ENCODE measurements at places on chromosomes 5 and 9.

DNA sequence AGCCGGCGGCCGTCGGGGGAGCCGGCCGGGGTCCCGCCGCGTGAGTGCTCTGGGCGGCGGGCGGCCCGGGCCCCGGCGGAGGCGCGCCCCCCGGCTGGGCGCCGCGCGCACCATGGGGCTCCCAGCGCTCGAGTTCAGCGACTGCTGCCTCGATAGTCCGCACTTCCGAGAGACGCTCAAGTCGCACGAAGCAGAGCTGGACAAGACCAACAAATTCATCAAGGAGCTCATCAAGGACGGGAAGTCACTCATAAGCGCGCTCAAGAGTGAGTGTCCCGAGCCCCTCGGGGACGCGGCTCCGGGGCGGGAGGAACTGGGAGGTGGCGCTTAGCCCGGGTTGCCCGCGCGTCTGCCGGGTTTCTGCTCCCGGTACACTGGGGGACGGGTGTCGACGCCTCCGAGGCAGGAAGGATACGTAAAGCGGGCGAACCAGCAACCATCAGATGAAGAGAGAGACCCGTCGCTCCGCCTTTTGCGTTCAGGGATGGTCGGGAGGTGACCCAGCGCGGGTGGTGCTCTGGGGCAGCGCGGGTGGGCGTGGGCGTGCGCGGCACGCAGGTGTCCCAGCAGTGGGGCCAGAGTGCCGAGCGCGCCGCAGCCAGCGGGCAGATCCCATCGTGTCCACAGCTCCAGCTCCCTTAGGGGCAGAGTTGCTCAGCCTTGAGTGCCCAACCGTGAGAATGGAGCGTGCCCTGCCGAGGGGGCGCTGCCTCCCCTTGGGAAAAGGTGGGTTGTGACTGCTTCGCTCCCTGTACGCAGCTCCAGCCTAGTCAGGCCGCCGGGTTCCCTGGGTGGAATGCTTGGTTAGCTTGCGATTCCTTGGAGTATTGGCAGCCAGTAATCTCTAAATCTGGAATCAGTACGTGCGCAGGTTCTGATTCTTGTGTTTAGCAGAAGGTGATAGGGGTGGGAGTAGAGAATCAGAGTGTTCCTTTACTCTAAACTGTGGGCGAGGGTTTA is 753 bp downstream of the ARHGAP26 start:
- peak; percentile 27 for DNase-seq

DNA sequence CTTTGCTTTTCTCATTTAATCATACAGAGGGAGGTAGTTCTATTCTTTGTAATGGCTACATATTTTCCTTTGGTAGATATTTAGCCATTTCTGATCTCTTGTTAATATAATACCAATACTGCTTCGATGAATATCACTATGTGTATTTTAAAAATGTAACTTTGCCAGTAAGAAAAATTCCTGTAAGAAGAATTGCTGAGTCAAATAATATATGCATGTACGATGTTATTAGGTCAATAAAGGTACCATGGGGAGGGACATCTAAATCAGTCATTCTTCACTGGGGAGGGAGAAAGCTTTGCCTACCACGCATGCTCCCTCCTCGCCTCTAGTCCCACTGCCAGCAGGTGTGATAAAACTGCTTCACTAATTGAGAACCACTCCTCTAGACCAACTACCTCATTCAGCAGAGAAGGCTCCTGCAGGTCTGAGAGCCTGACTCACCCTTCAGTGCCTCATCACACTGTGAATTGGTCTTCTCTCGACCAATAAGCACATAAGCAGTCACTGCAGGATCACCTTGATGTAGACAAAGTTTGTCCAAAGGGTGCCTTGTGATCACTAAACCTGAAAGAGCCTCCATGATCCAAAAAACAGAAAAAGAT is 56.1 kb upstream of the TBCA start:
- no peak for DNase-seq

- DNase-seq = no peak
Measured at GRCh38 chr5:158780656-158781237, 319.0 kb downstream of the EBF1 start.

- DNase-seq = peak; percentile 86
Measured at GRCh38 chr5:39599721-39600431, 175.1 kb upstream of the DAB2 start.

- no peak for DNase-seq
Measured at GRCh38 chr9:133673258-133673655, 37.1 kb downstream of the DBH start.

DNA sequence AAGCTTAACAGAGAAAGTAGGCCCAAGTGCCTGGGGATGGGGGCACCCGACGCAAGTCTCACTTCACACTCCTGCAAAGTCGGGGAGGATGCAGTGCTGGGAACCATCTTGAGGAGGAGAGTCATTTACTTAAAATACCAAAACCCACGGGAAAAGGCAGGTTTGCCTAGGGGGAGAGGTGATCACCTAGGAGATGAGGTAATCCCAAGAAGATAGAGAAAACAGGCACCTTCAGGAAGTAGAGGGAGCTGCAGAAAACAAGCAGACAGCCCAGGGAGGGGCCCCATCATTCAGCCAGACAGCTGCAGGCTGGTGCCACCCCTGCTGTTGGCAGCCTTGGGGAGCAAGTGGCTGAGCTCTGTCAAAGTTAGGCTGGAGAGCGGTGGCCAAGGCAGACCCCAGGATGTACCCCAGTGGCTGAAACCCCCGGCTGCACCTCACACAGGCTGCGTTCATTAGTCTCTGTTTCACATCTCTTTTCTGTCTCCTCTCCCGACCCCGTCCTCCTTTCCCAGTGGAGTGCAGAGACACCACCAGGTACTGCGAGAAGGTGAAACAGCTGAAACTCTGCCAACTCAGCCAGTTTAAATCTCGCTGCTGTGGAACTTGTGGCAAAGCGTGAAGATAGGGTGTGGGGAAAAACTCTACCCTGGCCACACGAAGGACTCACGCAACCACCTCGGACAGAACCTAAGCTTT is 124.9 kb downstream of the SAXO1 start:
- no peak for DNase-seq

GRCh38 chr5:172815631-172816030 is 18.4 kb upstream of the ERGIC1 start:
- no peak for DNase-seq

DNA sequence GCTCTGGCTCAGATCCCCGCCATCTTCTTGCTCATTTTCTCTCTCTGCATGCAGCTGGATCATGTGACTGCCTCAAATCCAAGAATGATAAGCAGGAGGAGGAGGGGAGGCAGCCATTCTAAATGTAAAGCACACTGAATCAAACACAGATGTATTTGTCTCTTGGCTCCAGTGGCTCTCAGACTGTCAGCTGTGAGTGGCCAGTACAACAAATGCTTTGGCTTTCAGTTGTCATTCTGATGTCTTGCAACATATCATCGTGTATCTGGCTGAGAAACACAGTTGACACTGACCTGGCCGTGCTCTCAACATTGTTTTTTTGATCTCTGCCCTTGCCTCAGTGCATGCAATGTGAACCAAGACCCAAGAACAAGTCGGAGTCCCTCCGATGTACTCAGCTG is 233.1 kb downstream of the ADAMTSL1 start:
- peak; percentile 70 for DNase-seq

DNA sequence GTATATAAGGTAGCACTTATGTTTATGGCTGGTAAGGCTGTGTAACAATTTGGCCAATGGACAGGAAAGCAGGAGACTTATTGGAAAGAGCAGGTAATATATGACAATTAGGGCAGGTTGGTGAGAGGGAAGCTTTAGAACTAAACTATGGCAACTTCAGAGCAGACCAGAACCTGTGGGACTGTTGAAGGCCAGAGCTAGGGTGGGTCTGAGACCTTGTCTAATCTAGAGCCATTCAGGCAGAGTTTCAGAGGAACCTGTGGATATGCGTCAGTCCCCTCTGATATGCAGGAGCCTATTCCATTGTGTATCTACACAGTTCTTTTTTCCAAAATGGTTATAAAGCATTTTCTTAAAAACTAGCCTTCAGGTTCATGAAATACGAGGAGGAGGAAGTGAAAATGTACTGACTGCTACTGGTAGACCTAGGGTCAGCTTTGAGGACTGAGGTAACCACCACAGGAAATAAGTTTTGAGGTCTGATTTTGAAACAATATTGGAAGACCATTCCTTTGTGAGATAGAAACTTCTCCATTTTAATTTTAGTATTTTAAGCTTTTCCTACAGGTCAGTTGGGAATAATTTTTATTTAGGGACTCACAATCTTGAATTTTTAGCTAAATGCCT is 37.6 kb downstream of the ELL2 start:
- no peak for DNase-seq

DNA sequence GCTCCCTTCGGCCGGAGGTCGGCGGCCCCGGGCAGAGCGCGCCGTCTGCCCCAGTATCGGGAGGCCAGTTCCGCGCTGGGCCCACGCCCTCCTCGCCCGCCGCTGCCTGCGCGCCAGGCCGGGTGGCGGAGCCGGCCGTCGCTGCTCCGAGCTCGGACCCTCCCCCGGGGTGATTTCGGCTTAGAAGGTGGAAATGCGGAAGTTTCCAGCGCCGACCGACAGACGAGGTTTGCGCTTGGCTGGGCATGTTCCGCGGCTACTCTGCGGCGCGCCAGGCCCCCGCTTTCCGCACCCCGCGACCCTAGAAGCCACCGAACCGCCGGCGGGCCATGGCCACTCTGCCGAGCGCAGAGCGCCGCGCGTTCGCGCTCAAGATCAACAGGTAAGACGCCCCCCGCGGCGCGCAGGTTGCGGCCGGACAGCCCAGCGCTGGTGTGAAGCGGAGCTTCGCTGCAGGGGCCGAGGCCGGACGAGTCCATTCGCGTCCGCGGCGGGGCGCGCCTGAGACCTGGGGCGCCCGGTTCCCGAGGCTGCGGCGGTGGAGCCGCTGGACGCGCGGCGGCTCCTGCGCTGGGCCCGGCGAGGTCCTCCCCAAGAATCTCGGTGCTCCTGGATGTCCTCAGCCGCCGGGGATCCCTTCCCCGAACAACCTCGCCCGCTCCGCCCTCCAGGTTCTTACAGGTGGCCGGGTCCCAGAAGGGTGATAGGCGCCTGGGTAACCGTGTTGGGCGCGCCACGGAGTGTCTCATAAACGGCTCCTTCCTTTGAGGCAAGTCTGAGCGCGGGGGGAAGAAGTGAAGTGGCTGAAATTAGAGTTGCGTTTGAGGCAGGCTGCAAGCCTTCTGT is at the start of gene DOCK8:
Gene DOCK8, plus strand, starts transcription at position 218 of the 846 bp plus-strand sequence. Its CDS starts 112 bp downstream, at position 330.
- peak; percentile 21 for DNase-seq

DNA sequence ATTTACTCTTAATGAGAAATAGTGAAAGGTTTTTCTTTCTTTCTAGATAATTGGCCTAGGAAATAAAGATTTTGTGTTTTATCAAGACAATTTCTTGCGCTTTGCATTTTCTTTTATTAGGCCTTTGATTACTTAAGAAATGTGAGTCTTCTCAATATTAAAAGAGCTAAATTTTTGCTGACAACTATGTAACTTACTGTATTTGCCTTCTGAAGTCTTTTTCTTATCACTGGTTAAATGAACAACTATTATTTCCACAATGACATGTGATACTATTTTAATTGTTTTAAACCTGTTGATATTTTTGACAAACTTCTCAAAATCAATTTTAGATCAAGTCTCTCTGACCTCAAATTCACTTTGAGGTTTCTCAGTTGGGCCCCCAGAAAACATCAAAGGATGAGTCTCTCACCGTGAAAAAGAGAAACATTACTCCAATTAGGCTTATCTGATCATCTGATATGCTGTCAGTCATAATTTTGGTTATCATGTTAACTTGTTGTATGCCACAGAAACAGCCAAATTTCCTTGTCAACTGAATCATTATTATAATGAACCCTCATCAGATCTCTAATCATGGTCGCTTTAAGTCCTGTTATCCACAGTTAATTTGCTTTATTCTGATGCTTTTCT is 48.8 kb downstream of the RAPGEF1 start:
- DNase-seq = no peak

DNA sequence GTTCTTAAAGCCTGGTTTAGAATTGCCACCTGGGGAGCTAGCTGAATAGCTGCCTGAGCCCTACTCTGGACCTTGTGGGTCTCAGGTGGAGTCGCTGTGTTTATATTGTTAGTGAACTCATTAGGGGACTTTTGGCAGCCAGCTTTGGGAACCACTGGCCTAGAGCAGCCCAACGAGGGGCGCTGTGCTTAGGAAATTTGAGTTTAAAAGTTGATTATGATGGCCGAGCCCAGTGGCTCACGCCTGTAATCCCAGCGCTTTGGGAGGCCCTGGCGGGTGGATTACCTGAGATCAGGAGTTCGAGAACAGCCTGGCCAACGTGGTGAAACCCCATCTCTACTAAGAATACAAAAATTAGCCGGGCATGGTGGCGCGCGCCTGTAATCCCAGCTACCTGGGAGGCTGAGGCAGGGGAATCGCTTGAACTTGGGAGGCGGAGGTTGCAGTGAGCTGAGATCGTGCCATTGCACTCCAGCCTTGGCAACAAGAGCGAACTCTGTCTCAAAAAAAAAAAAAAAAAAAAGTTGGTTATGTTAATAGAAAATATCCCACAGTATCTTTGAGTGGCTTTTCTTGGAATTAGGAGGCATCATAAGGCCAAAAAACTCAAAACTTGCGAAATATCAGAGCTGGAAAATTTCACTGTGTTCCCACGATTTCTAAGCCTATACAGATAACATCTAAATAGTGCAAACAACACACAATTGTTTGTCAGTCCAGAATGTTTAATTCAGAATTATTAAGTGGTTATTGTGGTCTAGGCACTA is 809 bp downstream of the MCCC2 start:
- DNase-seq = no peak

- DNase-seq = no peak
Measured at GRCh38 chr9:99116003-99116411, 11.1 kb downstream of the TGFBR1 start.

DNA sequence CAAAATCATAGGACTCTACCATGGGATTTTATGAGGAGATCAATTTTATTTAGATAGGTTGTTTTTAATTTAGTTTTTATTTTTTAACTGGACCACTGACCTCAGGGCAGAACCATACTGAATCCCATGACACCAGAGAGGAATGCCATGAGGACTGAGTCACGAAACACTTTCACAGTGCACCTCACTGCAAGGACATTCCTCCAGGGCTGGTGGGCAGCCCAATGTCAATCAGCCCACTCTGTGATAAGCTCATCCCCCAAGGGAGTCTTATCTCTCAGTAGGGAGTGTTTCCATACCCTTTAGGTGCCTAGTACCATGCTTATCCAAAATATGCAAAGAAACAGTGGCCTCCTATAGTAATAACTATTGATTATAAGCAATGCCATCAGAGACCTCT is 224.5 kb upstream of the CDH6 start:
- DNase-seq = no peak

DNA sequence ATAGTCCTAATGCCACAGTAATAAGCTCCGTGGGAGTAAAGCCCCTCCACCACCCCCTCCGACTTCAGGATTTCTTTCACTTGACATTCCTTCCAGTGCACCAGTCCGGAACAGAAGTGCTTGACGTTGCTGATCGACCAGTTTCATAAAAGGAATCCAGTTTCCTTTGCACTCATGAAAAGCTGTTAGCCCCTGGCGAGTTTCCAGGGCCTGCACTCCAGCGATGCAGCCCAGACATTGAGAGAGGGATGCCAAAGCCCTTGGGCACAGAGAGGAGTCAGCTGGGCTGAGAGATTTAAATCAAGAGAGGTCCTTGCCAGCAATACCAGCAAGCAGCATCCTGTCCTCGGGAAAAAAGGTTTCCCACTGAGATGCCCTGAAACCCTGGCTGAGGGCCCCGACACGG is 170.1 kb downstream of the GABBR2 start:
- no peak for DNase-seq

DNA sequence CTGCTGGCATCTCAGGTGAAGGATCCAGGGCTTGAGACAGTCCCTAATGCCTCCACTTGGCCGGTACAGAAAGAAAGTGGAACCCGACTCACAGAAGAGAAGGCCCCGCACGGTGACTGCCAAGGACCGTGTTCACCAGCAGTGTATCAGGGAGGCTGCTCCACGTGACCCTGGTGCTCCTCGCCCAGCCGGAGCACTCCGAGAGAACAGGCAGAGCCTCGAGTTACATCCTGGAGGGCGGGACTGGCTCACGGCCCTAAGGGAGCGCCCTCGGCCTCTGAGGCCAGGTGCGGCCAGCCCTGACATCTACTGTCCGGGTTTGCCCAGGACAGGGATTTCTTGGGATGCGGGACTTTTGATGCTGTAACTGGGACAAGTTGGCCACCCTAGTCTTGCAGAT is 104.0 kb upstream of the SARDH start:
- no peak for DNase-seq
